ENCODE measurements at places on chromosomes 7 and 10.

GRCh38 chr7:139680676-139681462 lies 96.9 kb downstream of the HIPK2 start:
- no peak for DNase-seq

GRCh38 chr7:155348806-155349205 lies 51.1 kb downstream of the INSIG1 start:
- no peak for DNase-seq

DNA sequence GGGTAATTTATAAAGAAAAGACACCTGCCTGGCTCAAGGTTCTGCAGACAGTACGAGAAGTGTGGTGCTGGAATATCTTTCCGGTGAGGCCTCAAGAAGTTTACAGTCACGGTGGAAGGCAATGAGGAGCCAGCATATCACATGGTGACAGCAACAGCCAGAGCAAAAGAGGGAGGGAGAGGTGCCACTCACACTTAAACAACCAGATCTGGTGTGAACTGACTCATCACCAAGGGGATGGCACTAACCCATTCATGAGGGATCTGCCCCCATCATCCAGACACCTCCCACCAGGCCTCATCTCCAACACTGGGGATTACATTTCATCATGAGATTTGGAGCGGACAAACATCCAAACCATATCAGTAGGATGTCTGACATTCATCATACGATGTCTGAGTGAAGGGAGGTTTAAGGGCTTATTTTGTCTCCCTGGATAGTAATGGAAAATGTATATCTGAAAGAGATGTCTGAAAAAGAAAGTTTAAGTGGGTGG lies 23.5 kb upstream of the KBTBD2 start:
- no peak for DNase-seq

GRCh38 chr7:87155788-87156187 lies 3.5 kb downstream of the DMTF1 start:
- DNase-seq: no peak

DNA sequence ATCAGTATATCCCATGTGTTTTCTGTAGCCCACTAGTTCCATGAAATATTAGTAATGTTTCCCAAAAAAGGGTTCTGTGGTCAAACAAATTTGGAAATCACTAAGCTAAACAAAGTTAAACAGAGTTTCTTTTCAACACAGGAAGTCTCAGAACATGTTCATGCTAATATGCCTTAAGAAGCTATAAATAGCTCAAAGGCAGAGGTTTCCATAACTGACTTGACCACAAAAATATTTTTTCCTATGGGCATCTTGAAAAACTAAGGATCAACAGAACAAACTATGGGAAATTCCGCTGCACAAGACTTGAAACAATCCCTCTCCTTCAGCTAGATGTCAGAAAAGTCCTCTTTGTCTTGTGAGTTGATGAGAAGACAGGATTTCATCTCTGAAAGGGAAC lies 59.7 kb downstream of the SEM1 start:
- no peak for DNase-seq

GRCh38 chr7:22350466-22351328 lies 6.3 kb downstream of the RAPGEF5 start:
- DNase-seq: no peak

DNA sequence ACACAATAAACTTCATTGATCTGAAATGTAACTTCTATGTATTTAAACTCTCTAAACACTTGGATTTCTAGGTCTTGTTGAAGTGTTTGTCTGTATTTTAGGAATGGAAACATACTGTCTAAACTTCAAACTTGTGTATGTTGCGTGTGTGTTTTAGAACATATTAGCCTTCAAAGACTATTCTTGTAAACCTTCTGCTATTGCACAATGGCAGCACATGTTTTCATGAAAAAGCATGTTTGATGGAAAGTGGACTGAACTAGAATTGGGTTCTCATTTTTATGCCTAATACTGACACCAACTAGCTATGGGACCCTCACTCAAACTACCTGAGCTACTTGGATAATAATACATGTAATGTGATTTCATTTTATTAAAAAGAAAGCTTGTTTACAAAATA lies 592.6 kb downstream of the IPMK start:
- DNase-seq: no peak
